AG20443 (cell line): ENCODE measurements at places on chromosomes 12 and 14.

DNA sequence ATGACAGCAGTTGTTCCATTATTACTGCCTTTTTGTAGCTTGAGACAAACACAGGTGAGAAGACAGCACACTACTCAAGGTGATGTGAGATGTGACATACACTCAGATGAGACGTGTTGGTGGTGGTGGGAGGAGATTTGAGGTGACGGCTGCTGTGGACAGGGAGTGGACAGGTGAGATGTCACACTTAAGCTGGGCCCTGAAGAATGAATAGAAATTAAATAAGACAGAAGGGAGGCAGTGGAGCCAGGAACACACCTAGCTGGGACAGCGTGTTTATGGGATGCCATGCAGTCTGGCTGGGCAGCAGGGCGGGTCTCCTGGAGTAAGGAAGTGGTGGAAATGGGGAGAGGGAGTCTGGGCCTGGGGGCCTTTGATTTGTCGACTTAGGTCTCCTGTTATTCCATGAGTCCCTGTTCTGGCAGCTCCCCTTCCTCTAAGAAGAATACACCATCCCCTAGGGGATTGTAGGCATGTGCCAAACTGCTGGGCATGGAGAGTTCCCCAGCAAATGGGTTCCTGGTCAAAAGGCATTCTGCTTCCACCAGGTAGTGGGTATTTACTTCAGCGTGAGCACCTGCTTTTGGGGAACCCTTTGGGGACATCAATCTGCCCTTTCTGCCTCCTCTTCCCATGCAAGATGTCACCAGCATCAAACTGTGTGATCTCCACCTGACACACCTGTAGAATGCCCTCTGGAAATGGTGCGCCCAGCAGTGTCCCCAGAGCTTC is 71.2 kb upstream of the ESRRB start:
- no peak for DNase-seq

DNA sequence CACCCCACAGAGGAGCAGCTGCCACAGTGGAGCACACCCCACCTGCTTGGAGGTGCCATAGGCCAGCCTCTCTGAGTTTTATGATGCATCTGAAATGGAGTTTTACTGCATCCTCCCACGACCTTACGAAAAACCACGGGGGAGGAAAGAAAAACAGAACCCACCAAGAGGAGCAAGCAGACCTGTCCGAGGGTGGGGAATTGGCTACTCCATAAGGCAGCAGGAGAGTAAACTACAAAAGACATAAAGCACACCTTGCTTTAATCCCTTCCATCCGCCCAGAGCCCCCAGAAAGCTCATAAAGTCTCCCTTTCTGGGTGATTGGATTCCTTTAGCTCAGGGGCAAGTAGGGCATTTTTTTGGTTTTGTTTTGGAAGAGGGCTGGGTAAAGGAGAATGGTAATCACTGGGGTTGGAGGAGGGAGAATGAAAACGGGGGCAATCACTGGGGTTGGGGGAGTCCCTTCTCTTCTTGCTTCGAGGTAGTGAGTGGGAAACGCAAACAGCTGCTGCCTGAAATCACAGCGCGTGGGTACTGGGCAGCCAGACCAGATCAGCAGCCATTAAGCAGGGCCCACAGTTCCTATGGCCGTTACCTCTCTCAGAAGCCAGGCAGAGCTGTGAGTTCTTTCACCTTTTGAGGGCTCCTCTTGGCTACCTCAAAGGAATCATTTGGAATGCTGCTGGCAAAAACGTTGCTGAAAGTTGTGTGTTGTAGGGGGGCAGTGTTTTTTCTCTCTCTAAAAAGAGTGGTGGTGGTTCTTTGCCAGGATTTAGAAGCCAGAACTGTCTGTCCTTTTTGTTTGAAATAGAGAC is 433.6 kb downstream of the ZFP36L1 start:
- no peak for DNase-seq

DNA sequence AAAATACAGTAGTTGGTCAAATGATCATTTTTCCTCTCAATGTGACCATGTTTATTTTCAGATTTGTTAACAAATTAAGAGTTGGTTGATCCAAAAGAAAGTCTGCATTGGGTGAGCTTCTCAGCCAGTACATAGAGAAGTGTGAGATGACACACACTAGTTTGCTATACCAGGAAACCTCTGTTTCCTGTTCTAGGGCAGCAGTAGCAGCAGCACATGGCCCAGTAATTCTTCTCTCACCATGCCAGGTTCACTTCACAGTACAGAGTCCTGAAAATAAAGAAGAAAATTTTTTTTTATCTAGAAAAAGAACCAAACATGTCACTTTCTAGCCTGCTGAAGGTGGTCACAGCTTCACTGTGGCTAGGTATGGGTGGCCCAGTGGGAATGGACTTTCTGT is 250.2 kb upstream of the OR4E1 start:
- no peak for DNase-seq

GRCh38 chr14:27228053-27228452 is 630.2 kb upstream of the NOVA1 start:
- no peak for DNase-seq

GRCh38 chr12:50458606-50459005 is 46.2 kb upstream of the DIP2B start:
- no peak for DNase-seq

GRCh38 chr12:115752156-115752555 is 525.3 kb downstream of the MED13L start:
- no peak for DNase-seq

DNA sequence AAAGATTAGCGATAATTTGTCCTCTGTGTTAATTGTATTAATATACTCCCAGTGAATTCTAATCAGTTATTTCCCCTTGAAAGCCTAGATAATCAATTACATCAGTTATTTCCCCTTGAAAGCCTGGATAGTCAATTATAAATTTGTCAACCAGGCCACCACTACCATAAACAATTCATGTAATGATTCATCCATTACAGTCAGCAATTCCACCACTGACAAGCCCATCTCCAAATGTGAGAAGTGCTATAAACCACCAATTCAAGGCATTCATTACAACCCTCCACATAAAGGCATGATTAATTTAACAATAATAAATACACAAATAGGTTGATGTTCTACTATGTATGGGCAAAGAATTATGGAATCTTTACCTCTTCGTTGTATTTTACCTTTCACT is 40.9 kb downstream of the INTS13 start:
- DNase-seq: no peak

- no peak for DNase-seq
Measured at GRCh38 chr14:78725086-78725485, 554.9 kb downstream of the NRXN3 start.

DNA sequence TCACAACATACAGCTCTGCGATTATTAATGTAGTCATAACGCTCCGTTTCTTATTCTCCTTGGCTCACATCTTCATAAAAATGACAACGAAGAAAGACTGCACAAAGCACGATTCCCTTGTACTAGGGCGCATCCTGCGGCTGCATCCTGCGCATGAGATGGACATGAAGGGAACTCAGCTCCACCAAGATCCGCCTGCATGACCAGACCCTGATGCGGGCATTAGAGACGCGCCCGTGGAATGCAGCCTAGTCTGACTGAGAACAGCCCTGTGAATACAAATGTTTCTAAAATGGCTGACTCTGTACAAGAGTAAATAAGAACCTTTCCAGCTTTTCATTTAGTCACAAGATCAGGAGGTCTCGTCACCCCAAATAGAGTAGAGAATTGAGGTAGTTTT is 422.2 kb downstream of the NOVA1 start:
- DNase-seq: no peak

- no peak for DNase-seq
Measured at GRCh38 chr12:97559267-97559666, 96.7 kb downstream of the RMST start.

DNA sequence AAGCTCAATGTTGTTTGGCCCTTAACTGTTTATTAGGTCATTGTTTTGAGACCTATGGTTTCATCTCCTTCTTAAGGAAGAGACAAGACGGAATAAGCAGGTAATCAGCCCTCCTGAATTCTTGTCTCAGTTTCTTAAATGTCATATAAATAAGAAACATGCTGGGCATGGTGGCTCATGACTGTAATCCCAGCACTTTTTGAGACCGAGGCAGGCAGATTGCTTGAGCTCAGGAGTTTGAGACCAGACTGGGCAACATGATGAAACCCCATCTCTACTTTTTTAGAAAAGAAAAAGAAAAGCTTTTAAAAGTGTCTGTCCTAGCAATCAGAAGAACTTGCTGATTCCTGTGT is 5.1 kb downstream of the MTRFR start:
- DNase-seq: no peak

DNA sequence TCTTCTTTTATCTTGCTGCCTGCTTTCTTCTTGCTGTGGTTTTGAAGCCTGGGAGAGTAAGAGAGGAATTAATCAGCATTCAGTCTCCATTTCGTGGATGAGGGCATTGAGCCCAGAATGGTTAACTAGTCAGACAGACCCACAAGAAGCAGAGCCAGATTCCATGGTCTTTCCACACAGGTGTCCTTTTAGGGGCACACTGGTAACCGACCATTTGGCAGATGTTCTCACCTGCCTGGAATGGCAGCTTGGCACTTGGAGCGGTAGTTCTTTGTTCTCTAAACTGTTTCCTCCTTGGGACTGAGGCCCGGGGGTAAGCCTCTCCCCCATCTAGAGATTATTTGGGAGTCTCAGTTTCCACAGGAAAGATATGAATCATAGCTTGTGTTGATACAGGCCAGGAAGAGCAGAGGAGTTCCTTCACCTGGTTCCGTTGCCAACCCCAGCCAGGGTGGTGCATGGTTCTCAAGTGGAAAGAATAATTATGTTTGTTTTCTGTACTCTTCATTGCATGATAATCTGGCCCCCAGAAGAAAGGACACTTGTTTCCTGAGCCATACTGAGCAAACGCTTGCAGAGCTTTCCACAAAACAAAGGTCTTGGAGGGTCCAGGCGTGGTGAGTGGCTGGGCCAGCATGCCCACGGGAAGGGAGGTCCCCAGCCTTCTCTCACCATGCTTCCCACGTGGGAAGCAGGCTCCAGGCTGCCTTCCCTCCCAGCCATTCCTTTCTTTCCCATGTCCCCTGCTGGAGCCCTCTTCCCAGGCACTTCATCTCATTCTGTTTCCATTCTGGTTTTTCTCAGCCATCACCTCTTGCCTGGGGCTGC is 2.0 kb upstream of the KRT75 start:
- DNase-seq: no peak

DNA sequence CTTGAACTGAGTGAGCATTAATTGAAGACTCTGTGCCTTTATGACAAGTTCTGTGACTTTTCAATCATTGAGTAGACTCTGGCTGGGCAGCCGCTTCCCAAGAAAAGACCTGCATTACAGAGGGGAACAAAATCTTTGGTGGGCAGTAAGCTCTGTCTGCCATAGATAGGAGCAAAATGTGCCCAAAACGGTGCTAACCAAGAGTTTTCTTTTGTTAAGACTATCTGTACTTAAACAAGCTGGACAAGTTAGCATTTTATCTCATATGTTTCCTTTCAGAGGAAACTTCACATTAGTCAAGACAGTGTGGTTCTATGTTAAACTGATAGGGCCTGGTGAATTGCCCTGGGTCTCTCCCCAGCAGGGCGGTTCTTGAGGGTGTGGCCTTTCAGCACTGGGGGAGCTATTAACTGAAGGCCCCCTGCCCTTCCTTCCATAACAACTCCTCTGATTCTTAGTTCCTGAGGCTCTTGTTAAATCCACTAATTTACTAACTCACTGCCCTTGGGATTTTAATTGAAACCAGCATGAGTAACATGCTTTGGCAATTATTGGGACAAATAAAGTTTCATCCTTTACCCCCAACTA is 219.6 kb downstream of the KTN1 start:
- no peak for DNase-seq

- DNase-seq: no peak
Measured at GRCh38 chr12:71144682-71145081, 13.1 kb downstream of the TSPAN8 start.

- no peak for DNase-seq
Measured at GRCh38 chr14:51228890-51229289, 11.2 kb upstream of the TMX1 start.

- no peak for DNase-seq
Measured at GRCh38 chr12:107571492-107571891, 114.1 kb upstream of the PWP1 start.

- DNase-seq: no peak
Measured at GRCh38 chr14:101824339-101824727, 62.8 kb downstream of the PPP2R5C start.

- DNase-seq: no peak
Measured at GRCh38 chr12:100900808-100901207, 106.2 kb downstream of the ANO4 start.

DNA sequence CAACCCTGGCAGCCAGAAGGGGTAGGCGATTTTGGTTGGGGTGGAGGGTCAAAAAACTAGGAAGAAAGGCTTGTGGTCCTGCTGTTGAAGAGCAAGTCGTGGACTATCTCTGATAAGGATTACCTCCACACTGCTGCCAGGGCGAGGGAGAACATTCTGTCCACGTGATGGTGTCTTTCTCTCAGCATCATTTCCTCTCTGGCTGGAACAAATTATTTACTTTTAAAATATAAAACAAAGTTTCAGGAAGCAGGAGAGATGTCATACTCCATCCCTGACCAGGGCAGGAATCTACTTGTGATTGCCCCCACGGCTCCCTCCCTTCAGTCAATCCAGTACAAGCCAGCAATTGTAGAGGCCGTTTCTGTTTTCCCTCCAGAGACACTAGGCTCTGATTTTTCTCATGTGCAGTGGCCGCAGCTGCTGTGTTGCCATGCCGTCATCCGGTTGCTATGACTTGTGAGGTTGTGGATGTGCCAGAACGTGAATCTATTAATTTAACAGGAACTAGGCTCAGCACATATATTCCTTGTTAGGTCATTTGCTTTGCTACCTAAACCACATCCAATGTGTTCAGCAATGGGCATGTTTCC is 61.5 kb upstream of the PTGR2 start:
- peak; percentile 89 for DNase-seq

- peak; percentile 42 for DNase-seq
Measured at GRCh38 chr12:38921025-38921677, 15.8 kb upstream of the CPNE8 start.

DNA sequence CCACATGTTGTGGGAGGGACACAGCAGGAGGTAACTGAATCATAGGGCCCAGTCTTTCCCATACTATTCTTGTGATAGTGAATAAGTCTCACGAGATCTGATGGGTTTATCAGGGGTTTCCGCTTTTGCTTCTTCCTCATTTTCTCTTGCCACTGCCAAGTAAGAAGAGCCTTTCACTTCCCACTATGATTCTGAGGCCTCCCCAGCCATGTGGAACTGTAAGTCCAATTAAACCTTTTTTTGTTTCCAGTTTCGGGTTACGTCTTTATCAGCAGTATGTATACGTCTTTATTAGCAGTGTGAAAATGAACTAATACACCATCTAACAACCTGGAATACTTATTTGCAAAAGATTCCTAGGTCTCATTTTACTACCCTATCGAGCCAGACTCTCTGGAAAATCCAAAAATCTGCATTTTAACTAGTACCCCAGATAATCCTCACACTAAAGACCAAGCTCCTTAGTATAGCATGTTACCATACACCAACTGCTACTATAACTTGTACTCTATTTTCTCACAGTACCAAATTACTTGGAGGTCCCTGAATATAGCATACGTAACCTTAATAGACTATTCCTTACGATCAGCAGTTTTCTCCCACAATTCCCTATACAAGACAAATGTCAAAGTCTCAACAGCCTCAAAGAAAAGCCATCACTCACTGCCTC is 11.5 kb downstream of the GTF2A1 start:
- no peak for DNase-seq

GRCh38 chr12:103680591-103681141 is 93.6 kb downstream of the STAB2 start:
- no peak for DNase-seq

GRCh38 chr12:12622418-12622817 is 10.7 kb downstream of the CREBL2 start:
- DNase-seq: no peak
